Activated T-helper 17 cell treated with anti-CD3 and anti-CD28 coated beads, Interleukin-2, amount 50 U/mL, for 72 hours (primary cell): ENCODE measurements at places on chromosomes 13 and 19.

DNA sequence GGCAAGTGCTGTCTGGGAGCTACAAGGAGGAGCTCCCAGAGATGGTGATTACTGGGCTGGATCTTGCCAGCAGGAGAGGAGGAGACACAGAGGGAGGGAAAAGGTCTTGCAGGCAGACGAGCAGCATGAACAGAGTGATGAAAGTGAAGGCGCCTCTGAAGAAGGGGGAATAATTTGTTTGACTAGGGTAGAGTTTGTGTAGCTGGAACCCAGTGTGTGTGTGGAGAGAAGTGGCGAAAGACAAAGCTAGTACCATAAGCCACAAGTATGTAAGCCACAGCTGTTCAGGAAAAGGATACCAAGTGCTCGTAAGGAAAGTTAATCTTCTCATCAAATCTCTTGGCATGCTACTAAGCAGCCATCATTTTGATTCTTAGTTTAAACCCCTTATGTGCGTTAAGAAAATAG is 5.4 kb downstream of the FLT1 start:
- ATAC-seq, result no peak

DNA sequence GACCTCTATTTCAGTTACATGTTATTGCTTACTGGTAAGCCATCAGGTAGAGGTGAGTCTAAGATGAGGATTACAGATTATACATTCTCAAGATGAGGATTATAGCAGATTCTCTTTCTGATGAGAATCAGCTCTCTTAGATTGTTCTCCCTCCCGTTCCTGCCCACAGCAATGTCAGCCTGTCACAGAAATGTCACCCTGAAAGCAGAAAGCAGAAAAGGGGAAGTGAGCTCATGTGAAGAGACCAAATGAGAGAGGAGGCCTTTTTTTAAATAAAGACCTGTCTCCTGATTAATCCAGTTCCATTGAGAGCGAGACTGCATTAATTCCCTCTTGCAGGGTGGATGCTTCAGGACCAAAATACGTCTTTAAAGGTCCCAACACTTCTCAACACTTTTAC is 445.6 kb downstream of the KCTD12 start:
- ATAC-seq, result no peak

- ATAC-seq, result no peak
Measured at GRCh38 chr13:75946536-75947284, 310.6 kb downstream of the LMO7 start.

GRCh38 chr19:33810821-33811220 is 14.2 kb downstream of the KCTD15 start:
- ATAC-seq, result no peak

- no peak for ATAC-seq
Measured at GRCh38 chr19:33444562-33445441, 71.3 kb downstream of the CEBPG start.

DNA sequence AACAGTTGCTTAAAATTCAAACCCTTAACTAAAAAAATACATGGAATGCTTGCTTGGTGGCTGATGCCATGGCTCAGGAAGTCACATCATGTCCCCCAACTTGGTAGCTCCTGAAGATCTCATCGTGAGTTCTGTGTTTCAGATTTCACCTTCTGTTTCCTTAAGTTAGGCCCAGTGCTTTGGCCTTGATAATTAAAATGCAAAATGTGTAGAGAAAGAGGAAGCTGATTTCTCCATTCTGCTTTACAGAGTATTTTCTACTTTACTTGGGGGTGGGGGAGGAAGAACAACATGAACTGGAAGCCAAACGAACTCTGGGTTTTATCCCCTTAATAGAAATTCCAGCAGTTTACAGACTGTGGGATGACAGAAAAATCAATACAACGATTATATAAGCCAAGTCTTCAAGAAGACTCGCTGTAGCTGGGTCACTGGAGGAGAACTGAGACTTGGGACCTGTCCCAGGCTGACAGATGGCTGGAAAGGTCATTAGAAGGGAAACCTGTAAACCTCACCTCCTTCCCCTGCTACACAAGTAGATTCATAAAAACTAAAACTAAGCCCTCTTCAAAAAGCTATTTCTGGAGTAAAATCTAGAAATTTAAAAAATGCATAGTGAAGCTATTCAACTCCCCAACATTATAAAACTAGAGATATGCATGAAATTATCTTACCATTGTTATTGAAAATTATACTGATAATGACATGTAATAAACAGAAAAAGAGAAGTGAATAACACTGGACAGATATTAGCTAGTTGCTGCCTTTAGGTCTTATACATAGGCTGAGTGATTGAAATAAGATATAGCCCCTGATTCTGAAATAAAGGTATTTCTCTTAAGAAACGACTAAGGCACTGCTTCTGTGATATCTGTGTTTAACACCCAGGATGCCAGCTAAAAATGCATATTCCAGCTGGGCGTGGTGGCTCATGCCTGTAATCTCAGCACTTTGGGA is 22.1 kb upstream of the GGACT start:
- no peak for ATAC-seq

DNA sequence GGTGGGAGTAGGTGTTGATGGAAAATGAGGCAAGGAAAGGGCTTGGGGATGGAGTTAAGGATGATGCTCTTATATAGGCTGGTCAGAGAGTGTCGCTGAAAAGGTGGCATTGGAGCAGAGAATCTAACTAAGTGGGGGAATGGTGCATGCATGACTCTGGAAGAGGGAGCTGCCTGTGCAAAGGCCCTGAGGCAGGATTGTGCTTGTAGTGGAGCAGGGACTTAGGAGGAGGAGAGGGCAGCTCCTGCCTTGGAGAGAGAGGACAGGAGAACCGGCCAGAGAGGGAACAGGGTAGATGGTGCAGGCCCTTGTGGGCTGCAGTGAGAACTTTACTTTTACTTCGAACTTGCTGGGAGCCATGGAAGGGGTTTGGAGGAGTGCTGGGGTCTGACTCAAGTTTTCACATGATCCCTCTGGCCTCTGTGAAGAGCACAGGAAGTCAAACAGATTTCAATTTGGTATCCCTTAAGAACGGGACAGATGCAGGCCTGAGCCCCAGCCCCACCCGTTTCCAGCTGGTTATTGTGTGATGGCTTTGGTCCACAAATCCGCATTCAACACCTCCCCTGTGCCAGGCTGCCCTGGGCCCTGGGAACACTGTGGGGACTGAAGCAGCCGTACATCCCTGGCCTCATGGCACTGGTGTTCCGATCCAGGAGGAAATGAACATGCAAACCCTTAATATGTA is 7.0 kb downstream of the AP2A1 start:
- ATAC-seq, result no peak

- no peak for ATAC-seq
Measured at GRCh38 chr19:20422216-20423205, 143.1 kb downstream of the ZNF737 start.

DNA sequence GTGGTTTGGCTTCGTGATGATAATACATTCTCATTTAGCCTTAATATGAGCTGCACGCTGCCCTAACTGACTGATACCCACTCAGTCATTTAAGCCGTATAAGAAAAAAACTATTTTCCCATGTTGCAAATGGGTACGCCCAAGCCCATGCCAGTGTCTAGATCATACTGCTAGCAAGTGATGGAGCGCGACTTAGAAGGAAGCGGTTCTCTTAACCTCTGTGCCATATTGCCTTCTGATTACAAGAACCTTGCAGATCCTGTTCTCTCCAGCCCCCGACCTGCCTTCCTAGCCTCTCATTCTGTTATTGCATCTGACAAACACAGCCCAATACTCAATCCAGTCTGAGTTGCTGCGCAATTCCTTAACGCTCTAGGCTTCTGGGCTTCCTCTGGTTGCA is 603 bp downstream of the GPALPP1 start:
- ATAC-seq, result no peak

GRCh38 chr13:76148374-76148773 is 512.2 kb downstream of the LMO7 start:
- no peak for ATAC-seq

DNA sequence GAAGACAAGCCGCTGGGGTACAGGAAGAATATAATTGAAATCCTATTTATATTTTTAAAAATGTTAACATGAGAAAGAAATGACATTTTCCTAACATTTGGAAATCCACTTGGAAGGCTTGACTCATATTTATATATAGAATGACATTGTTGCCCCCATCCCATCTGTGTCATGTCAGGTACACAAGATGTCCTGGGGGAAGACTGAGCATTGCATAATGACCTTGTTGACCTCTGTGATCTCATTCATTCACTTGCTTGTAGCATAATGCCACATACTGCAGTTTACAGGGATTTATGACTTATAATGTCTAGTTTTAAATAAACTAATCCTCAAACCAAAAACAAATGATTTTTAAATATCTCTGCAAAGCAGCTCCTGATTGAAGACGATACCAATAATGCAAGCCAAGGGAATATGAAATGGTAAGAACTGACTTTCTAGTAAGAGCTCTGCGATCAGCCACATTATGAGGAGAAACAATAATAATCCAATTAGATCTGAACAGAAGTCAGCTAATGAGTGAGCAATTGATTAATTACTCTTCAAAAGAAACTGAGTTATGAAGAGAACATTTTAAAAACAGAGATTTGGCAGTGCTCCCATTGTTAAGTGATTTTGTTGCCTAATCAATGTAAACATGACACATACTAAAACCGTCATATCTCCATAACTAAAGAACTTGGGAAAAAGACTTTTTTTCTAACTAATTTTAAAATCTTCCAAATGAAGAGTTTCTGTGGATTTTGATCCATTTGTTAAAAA is 21.2 kb upstream of the VWA8 start:
- no peak for ATAC-seq

- ATAC-seq, result peak; percentile 92
Measured at GRCh38 chr19:48596679-48597465, 9.7 kb upstream of the SPACA4 start.

DNA sequence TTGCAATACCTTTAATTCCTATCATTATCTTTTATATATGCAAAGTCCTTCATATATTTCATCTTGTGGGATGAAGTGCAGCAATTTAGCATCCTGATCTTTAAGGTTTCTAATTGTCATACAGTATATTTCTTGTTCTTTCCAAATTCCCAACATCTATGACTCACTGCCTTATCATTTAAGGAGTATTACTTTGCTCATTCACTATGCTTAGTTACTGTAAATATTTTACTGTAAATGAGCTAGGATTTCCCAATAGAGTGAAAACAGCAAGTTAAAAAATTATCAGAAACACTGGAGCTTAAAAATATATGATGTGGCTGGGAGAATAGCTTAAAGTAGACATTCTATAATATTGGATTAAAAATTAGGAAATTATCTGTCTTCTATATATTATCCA is 69.9 kb downstream of the SLITRK6 start:
- no peak for ATAC-seq

GRCh38 chr19:8069096-8069973 is 16.8 kb downstream of the CCL25 start:
- ATAC-seq, result no peak

- no peak for ATAC-seq
Measured at GRCh38 chr19:22918221-22918620, 84.8 kb downstream of the ZNF728 start.

- ATAC-seq, result no peak
Measured at GRCh38 chr13:88085036-88085435, 413.9 kb downstream of the SLITRK5 start.

DNA sequence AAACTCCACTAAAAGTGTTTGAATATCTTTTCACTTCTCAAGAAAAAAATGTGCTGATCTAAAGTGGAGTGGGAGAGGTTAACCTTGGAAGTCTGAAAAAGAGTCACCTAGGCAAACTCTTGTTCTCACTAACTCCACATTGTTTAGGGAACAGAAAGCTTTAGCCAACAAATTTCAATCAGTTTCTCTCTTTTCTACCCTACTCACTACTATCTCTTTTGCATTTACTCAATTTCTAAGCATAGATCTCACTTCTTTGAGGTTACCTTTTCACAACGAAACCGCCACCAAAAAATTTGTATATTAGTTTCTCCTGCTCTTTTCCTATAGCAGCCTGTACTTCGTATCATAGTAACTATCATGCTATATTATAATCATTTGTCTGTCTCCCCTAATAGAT is 6.3 kb downstream of the NHLRC3 start:
- no peak for ATAC-seq

DNA sequence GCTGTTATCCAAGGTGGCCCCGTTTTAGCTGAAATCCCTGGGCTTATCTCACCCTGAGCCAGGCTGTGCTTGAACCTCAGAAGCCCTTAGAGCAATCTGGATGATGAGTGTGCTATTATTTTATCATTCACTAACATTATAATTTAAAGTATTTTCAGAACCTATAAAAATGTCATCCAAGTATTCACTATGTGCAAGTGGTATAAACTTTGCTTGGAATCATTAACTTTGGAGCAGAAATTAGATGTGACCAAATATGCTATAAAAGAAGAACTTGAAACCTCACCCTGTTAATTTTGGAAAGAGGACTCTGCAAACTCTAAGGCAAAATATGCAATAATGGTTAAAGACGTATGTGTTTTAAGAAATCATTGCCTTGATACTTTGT is 147.5 kb downstream of the USP12 start:
- ATAC-seq, result no peak

DNA sequence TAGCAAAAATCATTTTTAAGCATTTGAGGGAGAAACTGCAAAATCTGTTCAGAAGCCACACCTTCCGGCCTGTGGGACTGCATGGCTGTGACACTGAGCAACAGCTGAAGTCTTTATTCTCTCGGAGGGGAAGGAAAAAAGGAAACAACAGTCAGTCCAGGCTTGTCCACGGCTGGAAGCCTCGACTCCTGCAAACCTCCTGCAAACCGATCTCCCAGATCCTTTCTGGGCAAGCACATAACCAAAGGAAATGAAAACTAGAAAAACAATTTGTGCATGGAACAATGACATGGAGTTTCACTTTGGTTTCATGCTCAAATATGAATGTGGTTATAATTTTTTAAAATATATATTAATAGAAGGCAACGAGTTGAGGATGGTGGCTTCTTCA is 1.0 kb downstream of the COL4A1 start:
- ATAC-seq, result no peak

DNA sequence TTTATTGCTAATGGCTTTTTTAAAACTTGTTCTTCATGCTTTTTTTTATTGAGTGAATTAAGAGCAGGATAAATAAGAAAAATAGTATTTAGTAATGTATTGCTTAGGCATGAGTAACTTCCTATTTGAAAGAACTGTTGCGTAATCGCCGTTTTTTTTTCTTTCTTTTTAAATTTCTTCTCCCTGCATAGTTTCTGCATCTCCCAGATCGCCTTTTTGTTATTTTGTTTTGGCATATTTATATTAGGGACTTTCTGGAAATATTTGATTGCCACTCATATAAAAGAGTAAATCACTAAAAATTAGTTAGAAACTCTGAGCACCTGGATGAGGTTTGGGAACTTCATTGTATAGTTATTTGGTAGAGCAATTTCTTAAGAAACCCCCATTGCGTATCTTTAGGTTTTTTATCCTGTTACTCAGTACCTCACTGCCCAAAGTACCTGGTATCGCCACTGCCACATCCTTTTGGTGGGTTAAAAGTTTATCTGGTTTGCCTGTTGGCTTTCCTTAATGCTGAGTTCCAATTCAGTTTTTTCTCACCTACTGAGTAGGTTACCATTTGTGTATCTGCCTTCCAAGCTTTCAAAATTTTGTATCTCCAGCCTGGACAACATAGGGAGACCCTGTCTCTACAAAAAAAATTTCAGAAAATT is 36.2 kb upstream of the LPAR6 start:
- no peak for ATAC-seq
